Articular chondrocyte of knee joint (primary cell): ENCODE measurements at places on chromosomes 6 and 20. TPM values are rescaled to one million over a fixed set of nuclear protein-coding genes. Genes with fewer than 3 reads are reported as not detected.

Gene CAGE1
- total RNA-seq, result under 0.01 TPM in 2 replicates

Gene ZNF391
- total RNA-seq, result 4.3 and 5.7 TPM in 2 replicates

Gene LY6G5C
- 0.26 and 0.65 TPM in 2 replicates for total RNA-seq

Gene EFCAB8
- 0.22 TPM in 1 of 2 replicates, not detected in the other for total RNA-seq

Gene TREML2
- under 0.01 TPM in 1 of 2 replicates, not detected in the other for total RNA-seq

Gene FAM50B
- 5.0 and 7.6 TPM in 2 replicates for total RNA-seq

Gene SYNE1
- total RNA-seq, result 241 and 269 TPM in 2 replicates
